ENCODE measurements at places on chromosomes 5 and 9.

DNA sequence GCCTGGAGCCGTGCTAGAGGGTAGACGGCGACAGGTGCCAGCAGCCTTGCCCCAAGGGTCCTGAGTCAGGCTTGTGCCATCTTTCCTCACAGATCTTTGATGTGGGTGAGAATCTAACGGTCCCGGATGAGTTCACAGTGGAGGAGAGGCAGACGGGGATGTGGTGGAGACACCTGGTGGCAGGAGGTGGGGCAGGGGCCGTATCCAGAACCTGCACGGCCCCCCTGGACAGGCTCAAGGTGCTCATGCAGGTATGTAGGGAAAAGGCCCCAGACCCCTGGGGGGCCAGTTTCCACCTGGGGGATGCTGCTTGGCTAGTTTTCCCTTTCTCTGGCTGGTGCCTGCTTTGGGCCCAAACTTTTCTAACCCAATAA is 24.0 kb downstream of the PTGES2 start:
- DNase-seq = no peak

- DNase-seq = peak; percentile 9
Observed at GRCh38 chr5:162837155-162837554, 600.2 kb upstream of the CCNG1 start.

DNA sequence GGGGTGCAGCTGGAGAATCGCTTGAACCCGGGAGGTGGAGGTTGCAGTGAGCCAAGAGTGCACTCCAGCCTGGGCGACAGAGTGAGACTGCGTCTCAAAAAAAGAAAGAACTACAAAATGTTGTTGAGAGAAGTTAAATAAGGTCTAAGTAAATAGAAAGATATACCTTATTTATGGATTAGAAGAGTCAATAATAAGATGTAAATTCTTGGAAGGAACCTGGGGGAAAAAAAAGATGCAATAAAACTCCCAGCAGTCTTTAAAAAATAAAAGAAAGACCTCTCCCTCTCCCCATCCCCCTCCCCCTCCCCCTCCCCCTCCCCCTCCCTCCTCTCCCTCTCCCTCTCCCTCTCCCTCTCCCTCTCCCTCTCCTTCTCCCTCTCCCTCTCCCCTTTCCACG is 15.5 kb upstream of the FAF2 start:
- DNase-seq = no peak

DNA sequence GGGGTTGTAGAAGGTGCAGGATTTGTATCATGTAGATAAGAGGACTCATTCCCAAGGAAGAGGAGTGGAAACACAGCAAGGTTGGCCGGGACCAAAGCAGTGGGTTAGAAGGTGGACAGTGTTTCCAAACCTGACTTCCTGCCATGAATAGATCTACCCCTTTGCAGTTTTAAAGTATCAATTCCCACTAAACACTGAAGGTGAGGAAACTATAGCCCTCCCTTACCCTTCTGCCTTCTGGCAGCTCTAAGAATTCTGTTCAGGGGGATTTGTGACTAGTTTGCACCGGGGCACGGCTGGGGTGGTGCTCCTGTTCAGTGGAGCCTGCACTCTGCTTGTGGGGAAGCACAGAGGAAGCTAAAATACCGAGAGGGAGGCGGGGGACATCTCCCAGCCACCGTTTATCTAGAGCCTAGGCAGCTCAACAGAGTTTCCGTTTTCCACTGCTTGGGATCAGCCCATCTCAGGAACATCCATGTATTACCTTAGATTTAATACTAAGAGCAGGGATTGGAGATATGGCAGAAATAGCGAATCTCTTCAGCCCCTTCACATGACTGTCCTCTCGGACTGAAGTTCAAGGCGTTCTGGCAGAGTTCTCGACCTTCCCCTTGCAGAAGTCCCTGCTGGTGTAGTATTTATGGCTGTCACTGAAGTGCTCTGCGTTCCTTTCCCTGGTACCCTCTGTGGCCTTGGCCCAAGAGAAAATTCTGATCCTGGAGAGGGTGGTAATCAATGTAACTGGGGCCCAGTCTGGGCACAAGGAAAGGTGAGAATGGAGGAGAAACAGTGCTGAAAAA is 5.4 kb downstream of the ISL1 start:
- no peak for DNase-seq
